Esophagus squamous epithelium (tissue), 5 donors: ENCODE measurements at places on chromosomes 11 and 22.

- DNase-seq, result no peak
Measured at GRCh38 chr22:46547883-46548244, 10.4 kb upstream of the CELSR1 start.

DNA sequence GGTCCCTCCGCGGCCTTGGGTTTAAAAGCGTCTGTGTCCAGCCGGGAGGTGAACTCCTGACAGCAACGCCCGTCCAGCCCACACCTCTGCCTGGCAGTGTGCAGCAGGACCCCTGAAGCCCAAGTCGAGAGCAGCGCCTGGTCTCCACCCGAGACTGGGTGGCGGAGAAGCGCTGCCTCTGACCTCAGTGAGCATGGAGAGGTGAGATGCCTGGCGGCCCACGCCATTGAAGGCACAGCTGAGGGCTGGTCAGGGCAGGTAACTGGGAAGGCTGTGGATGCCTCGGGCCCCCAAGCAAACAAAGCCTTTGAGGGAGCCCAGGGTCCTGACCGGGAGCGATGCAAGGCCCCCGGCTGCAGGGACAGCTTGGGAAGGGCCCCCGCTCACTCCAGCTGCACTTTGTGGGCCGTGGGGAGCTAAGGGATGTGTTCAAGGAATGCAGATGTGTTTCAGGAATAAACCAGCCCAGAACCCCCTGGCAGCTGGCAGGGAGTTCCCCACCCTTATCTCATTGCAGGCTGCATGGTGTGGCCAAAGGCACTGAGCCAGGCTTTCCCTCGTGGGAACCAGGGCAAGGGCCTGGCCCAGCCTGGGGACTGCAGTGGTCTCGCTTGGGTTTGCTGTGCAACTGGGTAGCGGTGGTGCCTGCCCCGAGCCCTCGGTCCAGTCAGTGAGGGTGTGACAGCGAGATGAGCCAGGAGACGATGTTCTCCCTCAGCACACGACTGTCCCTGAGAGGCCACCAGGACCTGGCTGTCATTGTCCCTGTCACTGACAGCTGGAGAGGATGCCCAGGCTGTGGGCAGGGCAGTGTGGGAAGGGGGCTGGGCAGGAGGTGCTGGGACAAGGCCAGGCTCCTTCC is 92.5 kb downstream of the WNT7B start:
- no peak for DNase-seq

GRCh38 chr22:42562684-42563083 is 8.9 kb downstream of the SERHL2 start:
- no peak for DNase-seq

GRCh38 chr11:40027720-40028119 is 1431.7 kb downstream of the LRRC4C start:
- DNase-seq, result no peak

GRCh38 chr22:28793976-28794584 is 6.3 kb downstream of the XBP1 start:
- DNase-seq, result no peak

- DNase-seq, result no peak
Measured at GRCh38 chr11:12126344-12127019, 16.1 kb downstream of the MICAL2 start.

GRCh38 chr11:18491924-18492323 is 34.8 kb downstream of the TSG101 start:
- no peak for DNase-seq

DNA sequence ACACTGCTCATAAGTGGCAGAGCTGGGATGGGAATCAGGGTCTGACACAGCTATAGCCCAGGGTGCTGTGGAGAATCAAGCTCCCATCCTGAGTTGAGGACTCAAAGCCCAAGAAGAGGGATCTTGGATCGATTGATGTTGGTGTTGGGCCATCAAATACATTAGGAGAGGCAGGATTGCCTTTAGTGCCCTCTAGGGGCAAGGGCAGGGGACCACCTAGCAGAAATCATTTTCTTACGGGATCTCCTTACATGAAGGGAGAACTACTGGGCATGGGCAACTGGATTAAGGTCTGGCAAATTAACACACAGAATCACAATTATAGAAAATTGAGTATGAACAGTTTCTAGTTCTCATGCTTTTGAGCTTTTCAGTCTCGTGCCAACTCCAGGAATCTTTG is 24.9 kb upstream of the EMSY start:
- DNase-seq, result no peak

DNA sequence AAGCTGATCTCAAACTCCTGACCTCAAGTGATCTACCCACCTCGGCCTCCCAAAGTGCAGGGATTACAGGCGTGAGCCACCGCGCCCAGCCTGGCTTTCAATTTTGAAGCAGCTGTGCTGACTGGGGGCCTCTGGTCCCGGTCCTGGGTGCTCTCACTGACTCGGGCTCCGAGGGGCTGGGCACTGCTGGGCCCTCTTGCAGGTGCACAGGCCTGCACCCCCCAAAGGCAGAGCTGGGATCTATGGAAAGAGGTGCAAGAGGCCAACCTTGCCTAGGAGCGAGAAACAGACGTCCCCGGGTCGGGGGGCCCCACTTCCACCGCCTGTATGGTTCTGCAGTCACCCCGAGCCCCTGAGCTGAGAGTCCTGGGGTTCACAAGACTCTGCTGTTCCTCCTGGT is 33.2 kb downstream of the KIAA0930 start:
- no peak for DNase-seq

DNA sequence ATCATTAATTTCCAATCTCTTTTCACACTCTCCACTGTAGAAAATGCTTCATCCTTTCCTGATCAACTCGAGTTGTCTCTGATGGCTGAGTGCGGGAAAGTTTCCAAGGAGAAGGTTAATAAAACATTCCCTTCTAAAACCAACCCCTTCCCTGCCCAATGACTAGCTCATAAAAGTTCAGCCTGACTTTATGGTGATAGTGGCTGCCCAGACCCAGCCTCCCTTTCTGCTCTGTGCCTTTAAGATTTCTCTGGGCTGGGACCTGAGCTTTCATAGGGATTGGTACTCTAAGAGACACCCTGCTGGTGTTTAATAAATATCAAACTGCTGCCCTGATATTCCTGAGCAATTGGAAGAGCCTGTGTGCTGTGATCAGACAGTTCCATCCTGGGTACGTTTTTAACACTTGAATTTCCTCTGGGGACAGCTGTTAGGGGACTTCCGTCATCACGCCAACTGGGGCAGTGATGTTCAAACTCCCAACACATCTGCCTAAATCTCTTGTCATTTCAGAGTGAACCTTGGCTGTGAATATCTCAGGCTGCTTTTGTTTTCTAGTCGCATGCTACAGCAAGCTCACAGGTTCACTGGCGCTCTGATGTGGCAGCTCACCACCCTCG is 195.0 kb upstream of the KIRREL3 start:
- DNase-seq, result no peak

GRCh38 chr11:119222308-119222707 is 16.2 kb downstream of the CBL start:
- DNase-seq, result no peak

- DNase-seq, result no peak
Measured at GRCh38 chr11:121588747-121589146, 136.0 kb upstream of the SORL1-AS1 start.

- DNase-seq, result no peak
Measured at GRCh38 chr11:19243613-19244012, 2.9 kb upstream of the E2F8 start.

- DNase-seq, result no peak
Measured at GRCh38 chr11:43925063-43925931, 17.1 kb upstream of the C11orf96 start.

DNA sequence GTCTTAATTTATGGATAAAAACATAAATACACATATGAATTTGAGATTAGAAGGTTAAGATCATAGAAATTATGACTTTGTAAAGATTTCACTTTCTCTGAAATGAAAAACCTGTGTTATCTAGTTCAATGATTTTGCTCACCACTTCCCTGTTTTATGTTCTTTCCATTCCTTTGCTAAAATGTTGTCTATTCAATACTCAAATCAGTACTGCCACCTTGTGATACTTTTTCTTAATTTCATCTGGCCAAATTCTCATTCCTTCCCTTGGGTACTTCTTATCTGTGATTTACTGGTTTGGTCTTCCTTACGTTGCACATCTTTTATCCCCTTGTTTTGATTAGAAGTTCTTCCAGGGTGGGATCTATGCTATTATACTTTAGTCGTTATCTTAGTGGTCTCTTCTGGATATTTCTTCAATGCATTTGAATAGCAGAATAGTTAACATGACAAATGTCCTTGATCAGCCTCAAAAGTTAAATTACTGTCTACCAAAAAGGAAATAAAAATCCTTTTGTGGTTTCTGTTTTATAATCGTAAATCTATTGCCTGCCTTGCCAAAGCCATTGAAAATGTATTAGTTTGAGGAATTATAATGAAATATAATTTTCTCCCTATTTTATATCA is 197.0 kb downstream of the PGR start:
- DNase-seq, result no peak

DNA sequence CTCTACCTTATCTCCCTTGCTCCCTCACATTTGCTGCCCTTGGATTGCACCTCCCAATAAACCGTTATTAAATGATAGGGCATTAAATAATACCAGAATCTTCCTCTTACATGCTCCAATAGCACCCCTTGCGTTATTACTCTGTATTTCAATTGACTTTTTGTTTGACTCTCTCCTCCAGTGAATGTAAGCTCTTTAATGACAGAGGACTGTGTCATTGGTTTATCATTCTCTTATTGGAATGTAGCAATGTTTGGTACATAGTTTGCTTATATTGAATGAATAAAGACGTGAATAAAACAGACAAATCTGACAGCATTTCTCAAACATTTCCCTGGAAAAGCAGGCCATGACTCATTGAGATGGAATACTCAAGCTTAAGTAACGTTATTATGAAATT is 8.7 kb upstream of the MPEG1 start:
- no peak for DNase-seq

GRCh38 chr11:12156301-12157140 is 46.1 kb downstream of the MICAL2 start:
- no peak for DNase-seq

GRCh38 chr22:46508491-46508999 is 28.9 kb downstream of the CELSR1 start:
- DNase-seq, result no peak

DNA sequence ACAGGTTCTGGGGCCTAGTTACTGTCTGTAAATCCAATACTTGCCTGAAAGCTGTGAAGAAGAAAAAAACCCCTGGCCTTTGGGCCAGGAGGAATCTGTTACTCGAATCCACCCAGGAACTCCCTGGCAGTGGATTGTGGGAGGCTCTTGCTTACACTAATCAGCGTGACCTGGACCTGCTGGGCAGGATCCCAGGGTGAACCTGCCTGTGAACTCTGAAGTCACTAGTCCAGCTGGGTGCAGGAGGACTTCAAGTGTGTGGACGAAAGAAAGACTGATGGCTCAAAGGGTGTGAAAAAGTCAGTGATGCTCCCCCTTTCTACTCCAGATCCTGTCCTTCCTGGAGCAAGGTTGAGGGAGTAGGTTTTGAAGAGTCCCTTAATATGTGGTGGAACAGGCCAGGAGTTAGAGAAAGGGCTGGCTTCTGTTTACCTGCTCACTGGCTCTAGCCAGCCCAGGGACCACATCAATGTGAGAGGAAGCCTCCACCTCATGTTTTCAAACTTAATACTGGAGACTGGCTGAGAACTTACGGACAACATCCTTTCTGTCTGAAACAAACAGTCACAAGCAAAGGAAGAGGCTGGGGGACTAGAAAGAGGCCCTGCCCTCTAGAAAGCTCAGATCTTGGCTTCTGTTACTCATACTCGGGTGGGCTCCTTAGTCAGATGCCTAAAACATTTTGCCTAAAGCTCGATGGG is 13.5 kb downstream of the PIK3IP1 start:
- DNase-seq, result no peak

DNA sequence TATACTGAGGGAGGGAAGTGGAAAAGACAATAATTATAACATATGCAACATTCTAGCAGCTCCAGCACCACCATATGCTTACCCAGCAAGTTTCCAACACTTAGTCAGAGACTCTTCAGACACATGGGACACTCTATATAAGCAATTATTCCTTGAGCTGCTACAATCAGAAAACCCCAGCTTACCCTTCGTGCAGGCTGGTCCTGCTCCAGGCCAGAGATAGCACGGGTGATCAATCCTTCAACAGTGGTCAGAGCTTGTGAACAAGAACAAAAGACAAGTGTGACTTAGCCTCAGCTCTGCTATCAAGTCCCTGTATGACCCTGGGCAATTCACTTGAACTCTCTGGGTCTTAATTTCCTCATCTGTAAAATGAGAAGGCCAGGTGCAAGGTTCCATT is 1.5 kb downstream of the ZPR1 start:
- DNase-seq, result no peak

GRCh38 chr11:20351751-20352262 is 11.7 kb upstream of the HTATIP2 start:
- no peak for DNase-seq

GRCh38 chr11:71568704-71569349 is 3.5 kb downstream of the KRTAP5-10 start:
- DNase-seq, result no peak

DNA sequence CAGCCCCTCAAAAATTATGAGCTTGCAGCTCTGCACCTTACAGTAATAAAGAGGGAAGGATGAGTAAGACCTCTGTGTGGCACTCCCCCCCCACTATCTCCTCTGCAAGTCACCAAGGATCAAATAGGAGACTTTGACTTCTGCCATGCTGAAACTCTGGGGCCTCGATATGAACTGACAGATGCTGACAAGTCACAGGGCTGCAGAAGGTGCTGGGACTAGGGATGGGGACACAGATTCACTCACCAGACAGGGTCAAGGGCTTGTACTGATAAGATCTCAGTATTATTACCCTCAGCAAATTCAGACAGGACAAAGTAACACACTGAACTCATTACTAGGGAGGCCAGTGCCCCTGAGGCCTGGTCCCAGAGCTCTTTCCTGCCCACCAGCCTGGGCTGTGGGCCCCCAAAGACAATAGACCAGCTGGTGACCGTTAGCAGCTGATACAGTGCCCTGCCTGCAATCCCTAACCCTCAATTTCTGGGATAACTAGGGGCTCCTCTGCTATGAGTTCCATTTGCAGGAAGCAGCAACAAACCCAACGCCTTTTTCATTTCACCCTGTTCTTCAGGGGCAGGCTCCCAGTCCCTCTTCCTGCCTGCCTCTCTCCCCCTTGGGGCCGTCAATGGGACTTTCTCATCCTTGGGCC is 20.1 kb downstream of the TMPRSS13 start:
- no peak for DNase-seq

GRCh38 chr11:75792127-75792731 is 22.8 kb upstream of the UVRAG start:
- no peak for DNase-seq
